ENCODE measurements at places on chromosomes 4 and X. TPM values are rescaled to one million over a fixed set of nuclear protein-coding genes. Genes with fewer than 3 reads are reported as not detected.

GRCh38 chrX:153460826-153461225, 9.6 kb downstream of the HAUS7 start:
- H3K4me3 ChIP-seq: no peak overlapping the region
- no peak overlapping the region for H3K27ac ChIP-seq
- H3K4me1 ChIP-seq: no peaks in the 10 kb centered on the region
- peaks cover 10% of the 10 kb centered on the region for H3K36me3 ChIP-seq
- DNase-seq: peak; percentile 38

DNA sequence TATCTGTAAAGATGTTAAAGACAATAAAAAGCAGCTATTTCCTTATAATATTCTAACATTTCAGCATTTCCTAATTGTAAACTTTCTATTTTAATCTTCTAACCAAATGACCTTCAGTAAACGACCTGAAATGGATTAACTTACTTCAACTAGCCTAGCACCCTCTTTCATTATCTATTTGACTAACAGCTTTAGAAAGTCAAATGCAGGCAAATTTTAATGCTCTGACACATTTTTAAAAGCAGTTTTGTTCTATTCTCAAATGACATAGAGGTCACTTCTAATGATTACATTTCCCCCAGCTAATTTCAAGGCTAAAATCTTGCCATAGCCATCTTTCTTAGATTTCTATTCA, 41.9 kb downstream of the SLC7A11 start:
- H3K27me3 ChIP-seq: no peaks in the 10 kb centered on the region
- H3K27ac ChIP-seq: no peak overlapping the region
- no peaks in the 10 kb centered on the region for H3K36me3 ChIP-seq

DNA sequence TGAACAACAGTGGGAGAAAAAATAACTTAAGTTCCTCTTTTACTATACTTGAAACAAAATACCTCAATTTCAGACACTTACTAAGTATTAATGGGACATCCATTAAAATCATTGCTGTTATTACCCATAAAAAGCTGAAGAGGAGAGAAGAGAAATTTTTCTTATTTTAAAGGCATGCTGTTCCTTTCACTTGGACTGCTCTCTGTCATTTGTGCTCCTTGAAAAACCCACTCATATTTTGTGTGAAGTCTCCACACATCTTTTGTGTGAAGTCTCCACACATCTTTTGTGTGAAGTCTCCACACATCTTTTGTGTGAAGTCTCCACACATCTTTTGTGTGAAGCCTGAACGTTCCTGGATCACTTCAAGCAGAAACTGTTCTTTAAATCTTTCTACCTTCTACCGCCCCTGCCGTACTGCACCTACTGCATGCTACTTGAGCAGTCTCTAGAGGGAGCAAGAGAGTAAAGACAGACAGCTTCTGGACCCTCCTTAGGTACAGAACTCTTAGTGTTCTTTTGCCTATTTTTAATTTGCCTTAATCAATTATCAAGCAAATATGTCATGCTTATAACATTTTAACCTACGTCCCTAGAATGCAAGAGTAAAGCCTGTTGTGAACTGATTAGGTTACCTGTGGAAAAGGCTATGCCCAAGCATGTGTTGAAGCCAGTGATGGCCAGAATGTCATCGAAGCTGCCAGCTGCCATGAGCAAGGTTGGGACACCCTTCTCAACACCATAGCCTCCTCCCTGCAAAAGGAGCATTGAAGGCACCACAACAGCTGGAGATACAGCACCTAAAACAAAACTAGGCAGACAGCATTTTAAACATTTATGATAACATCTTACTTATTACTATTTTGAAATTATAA, 27.1 kb upstream of the SLC9B1 start:
- peaks cover 15% of the 10 kb centered on the region for H3K4me1 ChIP-seq
- no peaks in the 10 kb centered on the region for H3K27me3 ChIP-seq
- no peak overlapping the region for H3K4me3 ChIP-seq

DNA sequence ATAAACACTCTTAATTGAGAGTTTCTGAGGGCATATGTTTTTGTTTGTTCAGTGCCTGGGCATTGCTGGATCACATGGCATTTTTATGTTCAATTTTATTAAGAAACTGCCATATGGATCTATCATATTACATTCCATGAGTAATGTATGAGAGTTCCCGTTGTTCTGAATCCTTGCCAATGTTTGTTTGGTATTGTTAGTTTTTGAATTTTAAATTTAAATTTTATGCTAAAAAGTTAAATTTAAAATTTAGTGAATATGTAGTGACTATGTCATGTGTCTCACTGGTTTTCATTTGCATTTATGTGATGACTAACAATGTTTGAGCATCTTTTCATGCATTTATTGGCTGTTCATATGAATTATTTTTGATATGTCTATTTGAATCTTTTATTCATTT, 54.8 kb upstream of the GEMIN8 start:
- peaks cover 12% of the 10 kb centered on the region for H3K27me3 ChIP-seq
- no peak for DNase-seq
- no peaks in the 10 kb centered on the region for H3K4me1 ChIP-seq
- H3K36me3 ChIP-seq: no peaks in the 10 kb centered on the region
- no peak overlapping the region for H3K27ac ChIP-seq

DNA sequence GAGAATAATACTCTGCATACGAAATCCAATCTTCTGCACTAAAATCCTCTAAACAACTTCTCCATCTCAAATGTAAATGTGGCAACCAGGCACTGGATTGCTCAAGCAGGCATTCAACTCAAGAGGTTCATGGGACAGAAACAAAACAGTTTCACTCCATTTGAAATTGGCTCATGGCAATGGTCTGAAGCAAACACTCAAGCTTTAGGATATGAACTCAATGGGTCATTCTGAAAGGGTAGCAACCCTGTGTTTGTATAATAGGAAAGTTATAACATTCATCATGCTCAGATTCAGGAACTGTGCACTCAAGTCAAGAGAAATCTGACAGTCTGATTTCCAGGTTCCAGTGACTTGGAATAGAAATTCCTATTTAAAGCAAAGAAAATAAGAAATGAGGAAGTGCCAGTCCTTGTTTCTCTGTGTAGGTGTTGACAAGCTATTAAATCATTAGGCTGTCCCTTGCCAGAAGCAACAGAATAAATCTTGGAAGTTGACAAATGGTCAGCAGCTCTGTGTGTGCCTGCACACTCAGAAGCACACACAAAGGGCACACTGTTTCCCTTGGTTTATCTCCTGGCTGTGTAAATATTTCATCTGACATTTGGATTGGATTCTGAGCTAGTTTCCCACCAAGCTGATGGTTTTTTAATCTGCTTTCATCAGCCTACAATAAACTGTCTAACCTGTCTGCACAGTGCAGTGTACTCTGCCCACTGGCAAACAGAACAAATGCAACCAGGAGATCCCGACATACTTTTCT, 75.9 kb upstream of the CITED1 start:
- H3K4me1 ChIP-seq: no peaks in the 10 kb centered on the region
- no peaks in the 10 kb centered on the region for H3K27me3 ChIP-seq
- H3K36me3 ChIP-seq: peaks cover 2% of the 10 kb centered on the region
- DNase-seq: no peak

GRCh38 chrX:46226422-46226821, 318.8 kb downstream of the ZNF674 start:
- H3K36me3 ChIP-seq: no peaks in the 10 kb centered on the region
- no peak overlapping the region for H3K27ac ChIP-seq
- H3K4me3 ChIP-seq: no peak overlapping the region
- H3K4me1 ChIP-seq: no peaks in the 10 kb centered on the region

- H3K27me3 ChIP-seq: peaks cover 10% of the 10 kb centered on the region
- no peaks in the 10 kb centered on the region for H3K4me1 ChIP-seq
- H3K27ac ChIP-seq: no peak overlapping the region
- no peak for DNase-seq
- no peak overlapping the region for H3K4me3 ChIP-seq
Observed at GRCh38 chr4:158625544-158625943, 46.1 kb downstream of the C4orf46 start.

- H3K36me3 ChIP-seq: no peaks in the 10 kb centered on the region
- H3K27me3 ChIP-seq: no peaks in the 10 kb centered on the region
- no peak overlapping the region for H3K4me3 ChIP-seq
- no peak overlapping the region for H3K27ac ChIP-seq
- no peak for DNase-seq
Observed at GRCh38 chrX:13389501-13389900, 69.6 kb upstream of the ATXN3L start.

DNA sequence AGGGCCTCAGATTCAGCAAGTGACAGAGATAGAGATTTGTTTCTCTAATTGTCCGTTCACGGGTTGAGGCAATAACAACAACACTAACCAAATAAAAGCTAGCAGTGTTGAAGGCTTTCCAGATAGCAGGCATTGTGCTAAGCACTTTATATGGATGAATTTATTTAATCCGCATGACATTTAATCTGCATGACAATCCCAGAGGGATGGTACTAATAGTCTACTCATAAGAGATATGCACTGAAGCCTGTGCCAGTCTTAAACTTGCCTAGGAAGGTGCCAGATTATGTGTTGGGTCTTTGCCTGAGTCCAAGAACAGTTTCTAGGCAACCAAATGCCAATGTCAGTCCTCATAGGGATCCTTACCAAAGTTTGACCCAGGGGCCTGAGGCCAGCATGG, 37.7 kb upstream of the FAT1 start:
- H3K36me3 ChIP-seq: no peaks in the 10 kb centered on the region
- H3K4me1 ChIP-seq: no peaks in the 10 kb centered on the region
- H3K27ac ChIP-seq: no peak overlapping the region
- H3K27me3 ChIP-seq: no peaks in the 10 kb centered on the region
- H3K4me3 ChIP-seq: no peak overlapping the region

DNA sequence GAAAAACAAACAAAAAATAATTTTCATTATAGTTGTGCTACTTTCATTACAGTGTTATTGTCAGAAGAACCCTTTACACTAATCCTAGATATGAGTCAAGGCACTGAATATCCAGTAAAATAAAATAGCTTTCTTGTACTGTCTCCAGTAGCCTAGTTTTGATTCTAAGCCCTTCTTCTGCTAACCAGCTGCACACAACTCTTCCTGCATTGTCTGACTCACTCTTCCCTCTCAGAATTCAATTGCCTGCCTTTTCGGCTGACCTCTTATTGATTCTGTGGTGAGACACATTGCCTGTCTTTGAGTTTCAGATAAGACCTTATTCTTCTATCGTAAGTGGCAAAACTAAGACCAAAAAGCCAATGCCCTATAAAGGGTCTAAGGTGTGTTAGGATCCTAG, 26.7 kb upstream of the PCDH18 start:
- no peak overlapping the region for H3K27ac ChIP-seq
- H3K36me3 ChIP-seq: no peaks in the 10 kb centered on the region
- no peaks in the 10 kb centered on the region for H3K4me1 ChIP-seq
- DNase-seq: no peak

- no peak overlapping the region for H3K4me3 ChIP-seq
- H3K36me3 ChIP-seq: peaks cover 3% of the 10 kb centered on the region
- no peak for DNase-seq
- no peaks in the 10 kb centered on the region for H3K27me3 ChIP-seq
Observed at GRCh38 chrX:45368705-45369104, 168.0 kb upstream of the DIPK2B start.

GRCh38 chrX:108299704-108300103, 138.5 kb downstream of the COL4A6 start:
- H3K27ac ChIP-seq: no peak overlapping the region
- H3K36me3 ChIP-seq: no peaks in the 10 kb centered on the region
- no peak overlapping the region for H3K4me3 ChIP-seq
- H3K27me3 ChIP-seq: no peaks in the 10 kb centered on the region
- no peaks in the 10 kb centered on the region for H3K4me1 ChIP-seq

DNA sequence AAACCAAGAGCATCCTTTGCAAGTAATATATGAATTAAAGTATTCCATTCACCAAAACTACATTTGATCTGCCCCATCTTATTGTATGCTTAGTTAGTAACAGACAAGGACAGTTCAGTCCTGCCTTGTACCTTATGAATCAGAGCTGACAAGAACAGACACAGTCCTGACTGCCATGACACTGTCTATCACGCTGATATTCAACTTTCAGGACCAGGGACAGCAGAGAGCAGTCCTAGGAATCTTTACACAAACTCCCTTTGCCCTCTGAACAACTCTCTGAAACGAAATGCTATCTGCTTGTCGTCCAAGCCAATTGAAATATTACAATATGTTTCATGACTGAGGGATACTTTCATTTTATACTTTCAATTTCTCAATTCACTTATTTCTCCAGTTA, 268.6 kb upstream of the VCX start:
- no peaks in the 10 kb centered on the region for H3K27me3 ChIP-seq
- no peaks in the 10 kb centered on the region for H3K4me1 ChIP-seq
- no peaks in the 10 kb centered on the region for H3K36me3 ChIP-seq
- no peak overlapping the region for H3K4me3 ChIP-seq
- DNase-seq: no peak

DNA sequence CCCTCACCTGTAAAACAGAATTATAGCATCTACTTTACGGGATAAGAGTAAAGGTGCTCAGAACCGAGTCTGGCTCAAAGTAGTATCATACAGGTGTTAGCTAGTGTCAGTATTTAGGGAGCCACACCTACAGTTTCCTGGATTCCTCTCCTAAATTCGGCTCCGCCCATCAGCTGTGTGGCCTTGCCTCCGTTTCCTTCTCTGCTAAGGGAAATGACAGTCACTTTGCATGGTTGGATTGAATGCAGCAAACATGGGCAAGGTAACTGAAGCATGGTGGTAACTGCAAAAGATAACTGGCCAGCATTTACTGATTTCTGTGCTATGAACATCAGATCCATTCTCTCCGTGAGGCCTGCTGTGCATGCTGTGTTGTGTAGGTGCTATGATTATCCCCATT, 2.8 kb downstream of the PPP1R3F start:
- H3K27me3 ChIP-seq: peaks cover 4% of the 10 kb centered on the region
- peaks cover 58% of the 10 kb centered on the region for H3K4me1 ChIP-seq
- peak overlapping the region; percentile 67 for H3K4me3 ChIP-seq
- H3K27ac ChIP-seq: peak overlapping the region; percentile 88
- DNase-seq: no peak

- H3K36me3 ChIP-seq: no peaks in the 10 kb centered on the region
- H3K27me3 ChIP-seq: no peaks in the 10 kb centered on the region
- H3K27ac ChIP-seq: no peak overlapping the region
- DNase-seq: no peak
- H3K4me3 ChIP-seq: no peak overlapping the region
- no peaks in the 10 kb centered on the region for H3K4me1 ChIP-seq
Observed at GRCh38 chr4:156781852-156782251, 189.7 kb downstream of the PDGFC start.

The NUDT6 gene
- 5.8 TPM for total RNA-seq

The NLGN4X gene
- not detected for total RNA-seq

The APLN gene
- total RNA-seq: 2.4 TPM

The HSFX2 gene
- total RNA-seq: not detected

The GLRA2 gene
- not detected for total RNA-seq

The MAGEC3 gene
- total RNA-seq: not detected
